ENCODE measurements at places on chromosomes 7 and 10.

DNA sequence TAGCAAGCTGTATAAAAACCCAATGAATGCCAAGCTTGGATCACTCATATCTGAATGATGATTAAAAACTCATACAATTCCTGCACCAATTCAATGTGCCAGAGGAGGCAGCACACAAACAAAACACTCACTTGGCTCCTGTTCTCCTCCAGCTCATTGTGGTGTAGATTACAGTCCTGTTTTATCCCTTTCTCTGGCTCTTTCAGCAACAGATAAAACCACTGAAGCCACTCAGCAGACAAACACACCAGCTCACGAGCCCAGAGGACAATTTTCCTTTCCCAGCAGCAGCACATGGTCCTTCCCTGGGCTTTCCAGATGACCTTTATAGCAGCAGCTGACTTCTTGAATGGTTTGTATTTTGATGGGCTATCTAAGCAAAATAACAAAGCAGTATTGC, 107.3 kb upstream of the STARD3NL start:
- no peak for DNase-seq

- DNase-seq: no peak
These were observed 18.2 kb downstream of the COL13A1 start for GRCh38 chr10:69819716-69820506.

DNA sequence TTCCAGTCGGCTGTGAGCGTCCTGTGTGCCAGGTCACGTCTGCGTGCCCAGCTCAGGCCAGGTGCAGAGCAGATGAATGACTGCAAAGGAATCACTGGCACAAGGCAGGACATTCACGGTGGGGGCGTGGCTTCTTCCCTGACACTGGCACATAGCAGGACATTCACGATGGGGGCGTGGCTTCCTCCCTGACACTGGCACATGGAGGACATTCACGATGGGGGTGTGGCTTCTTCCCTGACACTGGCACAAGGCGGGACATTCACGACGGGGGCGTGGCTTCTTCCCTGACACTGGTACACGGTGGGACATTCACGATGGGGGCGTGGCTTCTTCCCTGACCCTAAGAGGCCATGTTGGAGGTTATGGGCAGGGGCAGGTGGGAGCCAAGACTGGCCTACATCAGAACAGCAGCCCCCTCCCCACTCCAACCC, 64.3 kb downstream of the MYL10 start:
- DNase-seq: peak; percentile 60

- DNase-seq: no peak
These were observed 204.7 kb upstream of the HDAC9 start for GRCh38 chr7:18290865-18291264.

DNA sequence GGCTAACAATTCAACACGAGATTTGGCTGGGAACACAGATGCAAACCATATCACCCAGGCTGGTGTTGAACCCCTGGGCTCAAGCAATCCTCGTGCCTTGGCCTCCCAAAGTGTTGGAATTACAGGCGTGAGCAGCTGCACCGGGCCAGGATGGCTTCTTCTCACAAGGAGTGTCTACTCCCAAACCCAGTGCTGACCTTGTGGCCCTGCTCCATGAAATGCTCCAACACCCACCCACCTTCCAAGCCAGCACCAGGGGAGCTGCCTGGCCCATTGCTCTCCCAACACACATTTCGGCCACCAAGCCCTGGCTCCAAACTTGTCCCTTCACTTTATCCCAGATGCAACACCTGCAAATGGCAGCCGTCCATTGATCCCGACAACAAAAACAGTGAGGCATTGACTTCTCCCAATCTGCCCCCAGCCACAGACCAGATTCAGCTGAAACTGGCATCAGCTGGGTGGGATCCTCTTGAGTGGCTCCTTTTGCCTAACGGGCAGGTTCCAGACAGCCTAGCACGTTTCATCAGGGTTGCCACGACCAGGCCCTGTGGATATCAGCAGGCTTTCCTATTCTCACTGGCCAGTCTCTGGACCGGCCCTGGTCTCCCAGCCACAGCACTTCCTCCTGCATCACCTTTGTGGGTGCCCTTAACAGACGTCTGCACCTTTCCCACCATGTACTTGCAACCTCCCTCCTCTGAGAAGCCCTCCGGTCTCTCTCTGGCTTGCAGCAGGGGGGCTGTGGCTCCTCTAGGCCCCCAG, 105.7 kb upstream of the CARD11 start:
- DNase-seq: no peak

GRCh38 chr10:44307691-44308090, 77.2 kb downstream of the CXCL12 start:
- DNase-seq: no peak

DNA sequence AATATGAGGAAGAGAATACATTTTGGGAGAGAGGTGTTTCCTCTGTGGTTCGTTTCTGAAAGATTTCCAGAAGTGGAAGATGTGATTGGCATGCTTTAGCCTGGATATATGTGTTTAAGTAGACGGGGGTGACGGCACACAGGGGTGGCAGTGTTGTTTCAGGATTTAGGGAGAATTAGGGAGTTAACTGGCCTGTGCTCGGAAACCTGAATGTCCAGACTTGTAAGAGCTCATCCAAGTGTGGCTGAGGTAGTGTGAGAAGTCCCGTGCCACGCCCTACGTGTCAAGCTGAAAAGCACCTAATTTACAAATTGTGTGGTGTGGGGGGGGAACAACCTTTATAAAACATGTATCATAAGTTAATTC, 1.1 kb downstream of the RALA start:
- DNase-seq: no peak

DNA sequence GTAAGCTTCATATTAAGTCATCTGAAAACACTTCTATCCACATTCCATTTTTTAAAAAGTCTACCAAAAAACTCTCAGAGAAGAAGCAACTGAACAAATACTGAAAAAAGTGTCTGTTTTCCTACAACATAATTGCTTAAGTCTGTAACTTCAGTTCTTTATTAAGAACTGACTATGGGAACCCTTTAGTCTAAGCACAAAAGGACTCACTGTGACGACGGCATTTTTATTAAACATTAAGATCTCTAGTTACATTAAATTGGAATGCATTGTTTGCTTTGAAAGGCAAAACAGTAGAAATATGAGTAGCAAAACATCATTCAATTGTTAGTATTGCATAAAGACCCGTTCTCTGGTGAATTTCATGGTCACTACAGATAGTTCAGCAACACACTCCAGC, 5.8 kb upstream of the FAM3C start:
- no peak for DNase-seq

- no peak for DNase-seq
These were observed 390.1 kb downstream of the TCERG1L start for GRCh38 chr10:130921461-130921860.

DNA sequence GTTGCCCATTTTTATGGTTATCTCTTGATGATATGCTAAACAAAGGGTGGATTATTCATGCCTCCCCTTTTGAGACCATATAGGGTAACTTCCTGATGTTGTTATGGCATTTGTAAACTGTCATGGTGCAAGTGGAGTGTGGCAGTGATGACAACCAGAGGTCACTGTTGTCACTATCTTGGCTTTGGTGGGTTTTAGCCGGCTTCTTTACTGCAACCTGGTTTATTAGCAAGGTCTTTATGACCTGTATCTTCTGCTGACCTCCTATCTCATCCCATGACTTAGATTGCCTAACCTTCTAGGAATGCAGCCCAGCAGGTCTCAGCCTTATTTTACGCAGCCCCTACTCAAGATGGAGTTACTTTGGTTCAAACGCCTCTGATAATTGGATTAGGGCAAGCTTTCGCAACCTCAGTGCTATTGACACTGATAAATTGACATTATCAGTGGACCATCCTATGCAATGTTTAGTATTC, 36.9 kb downstream of the BAG3 start:
- no peak for DNase-seq

All from coronary artery (tissue), 2 donors.